Articular chondrocyte of knee joint (primary cell): ENCODE measurements at places on chromosomes 2 and 18. TPM values are rescaled to one million over a fixed set of nuclear protein-coding genes. Genes with fewer than 3 reads are reported as not detected.

Gene FAHD2B
- 6.3 and 9.3 TPM in 2 replicates for total RNA-seq

Gene RAB12
- total RNA-seq: 61.9 and 68.0 TPM in 2 replicates

Gene LAPTM4A
- 523 and 546 TPM in 2 replicates for total RNA-seq

Gene SLC23A3
- total RNA-seq: 1.8 and 2.2 TPM in 2 replicates

Gene EMILIN1
- 113 and 123 TPM in 2 replicates for total RNA-seq

Gene STAT4
- 21.4 and 22.2 TPM in 2 replicates for total RNA-seq

Gene MYO5B
- total RNA-seq: 6.0 and 6.6 TPM in 2 replicates

Gene MREG
- 4.8 and 6.0 TPM in 2 replicates for total RNA-seq

Gene CROCC2
- under 0.01 TPM in 2 replicates for total RNA-seq

Gene SF3B6
- 121 and 138 TPM in 2 replicates for total RNA-seq

Gene CDK15
- 0.11 and 0.13 TPM in 2 replicates for total RNA-seq

Gene SERPINB2
- 0.22 TPM in 1 of 2 replicates, not detected in the other for total RNA-seq
